SK-N-DZ (cell line): ENCODE measurements at places on chromosomes 7 and 10.

DNA sequence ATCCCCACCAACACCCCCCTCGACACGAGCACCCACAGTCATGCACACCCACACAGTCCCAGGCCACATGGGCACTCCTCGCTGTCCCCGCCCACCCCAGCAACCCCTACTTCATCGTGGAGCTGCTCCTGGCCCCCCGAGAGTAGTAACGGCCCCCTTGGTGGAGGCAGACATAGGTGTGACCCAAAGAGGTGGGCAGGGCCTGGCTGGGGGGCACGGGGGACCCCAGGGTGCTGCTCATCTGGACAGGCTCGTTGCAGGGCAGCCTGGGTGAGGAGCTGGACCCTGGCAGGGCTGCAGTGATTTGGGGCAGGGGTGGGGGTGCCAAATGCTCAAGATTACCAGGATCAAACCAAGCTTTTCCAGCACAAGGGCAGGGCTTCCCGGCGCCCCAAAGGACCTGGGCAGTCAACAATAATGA lies 42.4 kb upstream of the ZMIZ1 start:
- no peak for DNase-seq

DNA sequence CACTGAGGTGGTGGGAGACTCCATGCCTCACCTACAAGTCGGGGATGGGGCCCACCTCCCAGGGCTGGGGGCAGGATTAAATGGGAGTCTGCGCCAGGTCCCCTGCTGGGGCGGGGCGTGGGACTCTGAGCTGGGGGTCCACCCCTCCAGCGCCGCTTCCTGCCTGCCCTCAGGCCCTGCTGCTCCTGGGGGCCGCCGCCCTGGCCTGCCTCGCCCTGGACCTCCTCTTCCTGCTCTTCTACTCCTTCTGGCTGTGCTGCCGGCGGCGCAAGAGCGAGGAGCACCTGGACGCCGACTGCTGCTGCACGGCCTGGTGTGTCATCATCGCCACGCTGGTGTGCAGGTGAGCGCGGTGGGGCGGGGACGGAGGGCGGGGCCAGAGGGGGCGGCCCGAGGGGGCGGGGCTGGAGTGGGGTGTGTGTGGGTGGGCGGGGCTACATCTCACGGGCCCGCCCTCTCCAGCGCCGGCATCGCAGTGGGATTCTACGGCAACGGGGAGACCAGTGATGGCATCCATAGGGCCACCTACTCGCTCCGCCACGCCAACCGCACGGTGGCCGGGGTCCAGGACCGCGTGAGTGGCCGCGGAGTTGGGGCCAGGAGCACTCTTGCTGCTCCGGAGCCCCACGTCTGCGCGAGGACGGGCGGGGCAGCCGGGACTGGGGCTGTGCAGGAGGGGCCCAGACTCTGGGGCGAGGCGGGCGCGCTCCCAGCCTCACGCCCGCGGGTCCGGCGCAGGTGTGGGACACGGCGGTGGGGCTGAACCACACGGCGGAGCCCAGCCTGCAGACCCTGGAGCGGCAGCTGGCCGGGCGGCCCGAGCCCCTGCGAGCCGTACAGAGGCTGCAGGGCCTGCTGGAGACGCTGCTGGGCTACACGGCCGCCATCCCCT lies 15.1 kb downstream of the TTYH3 start:
- DNase-seq: no peak

DNA sequence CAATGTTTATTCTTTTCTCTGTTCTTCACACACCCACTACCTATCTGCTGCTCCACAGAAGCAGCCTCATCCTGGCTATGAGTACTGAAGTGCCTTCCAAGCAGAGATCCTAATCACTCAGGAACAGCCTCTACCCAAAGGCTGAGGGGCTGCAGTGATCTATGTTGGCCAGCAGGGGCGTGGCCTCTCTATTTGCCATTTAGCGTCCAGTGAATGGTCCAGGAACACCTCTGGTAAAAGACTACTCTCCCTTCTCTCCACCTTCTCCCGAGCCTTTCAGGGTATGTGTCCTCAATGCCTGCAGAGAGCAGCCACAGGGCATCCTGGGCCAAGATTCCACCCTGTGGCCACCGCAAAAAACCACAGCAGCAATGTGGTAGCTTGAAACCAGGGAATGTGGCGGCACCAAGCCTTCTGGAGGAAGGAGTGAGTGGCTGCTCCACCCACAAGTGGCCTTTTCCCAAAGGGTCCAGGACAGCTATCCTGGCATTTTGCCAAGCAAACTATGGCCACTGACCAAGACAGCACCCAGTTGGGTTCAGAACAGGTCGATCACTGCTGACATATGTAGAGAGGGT lies 70.9 kb downstream of the SYPL1 start:
- peak; percentile 82 for DNase-seq

- DNase-seq: no peak
Observed at GRCh38 chr7:41224063-41224763, 478.7 kb downstream of the INHBA start.

DNA sequence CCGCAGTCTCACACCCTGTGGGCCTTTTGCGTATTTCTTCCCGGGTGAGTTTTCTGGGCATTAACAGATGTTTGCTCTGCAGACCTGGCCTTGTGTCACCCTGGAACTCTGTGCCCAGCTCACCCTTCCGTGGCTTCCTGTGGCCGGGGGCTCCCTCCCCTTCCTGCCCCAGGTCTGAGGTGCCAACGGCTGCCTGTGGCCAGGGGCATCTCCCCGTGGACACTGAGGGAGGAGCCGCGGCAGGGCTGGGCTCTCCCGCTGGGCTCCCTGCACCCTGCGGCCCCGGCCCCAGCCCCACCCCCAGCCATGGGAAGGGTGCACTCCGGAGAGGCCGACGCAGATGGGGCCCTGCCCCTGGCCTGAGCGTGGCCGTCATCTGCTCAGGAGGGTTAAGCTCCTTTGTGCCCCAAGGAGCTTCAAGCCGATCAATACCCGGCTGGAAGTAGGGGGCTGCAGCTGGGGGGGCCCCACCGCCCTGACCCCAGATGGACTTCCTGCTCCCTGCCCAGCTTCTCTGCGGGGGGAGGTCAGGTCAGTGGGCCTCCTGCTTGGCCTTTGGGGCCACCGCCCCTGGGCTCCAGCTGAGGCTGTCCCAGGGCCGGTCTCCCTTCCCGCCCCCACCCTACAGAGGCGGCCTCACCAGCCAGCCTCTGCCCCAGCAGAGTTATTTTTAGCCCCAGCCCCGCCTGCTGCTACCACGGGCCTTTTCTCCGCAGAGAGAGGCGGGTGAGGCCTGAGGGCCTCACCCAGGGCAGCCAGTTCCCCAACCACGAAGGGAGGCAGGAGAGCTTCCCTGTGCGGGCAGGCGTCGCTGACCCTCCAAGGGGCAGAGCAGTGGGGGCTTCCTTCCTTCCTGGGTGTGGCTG lies 24.2 kb downstream of the PWWP2B start:
- peak; percentile 48 for DNase-seq

DNA sequence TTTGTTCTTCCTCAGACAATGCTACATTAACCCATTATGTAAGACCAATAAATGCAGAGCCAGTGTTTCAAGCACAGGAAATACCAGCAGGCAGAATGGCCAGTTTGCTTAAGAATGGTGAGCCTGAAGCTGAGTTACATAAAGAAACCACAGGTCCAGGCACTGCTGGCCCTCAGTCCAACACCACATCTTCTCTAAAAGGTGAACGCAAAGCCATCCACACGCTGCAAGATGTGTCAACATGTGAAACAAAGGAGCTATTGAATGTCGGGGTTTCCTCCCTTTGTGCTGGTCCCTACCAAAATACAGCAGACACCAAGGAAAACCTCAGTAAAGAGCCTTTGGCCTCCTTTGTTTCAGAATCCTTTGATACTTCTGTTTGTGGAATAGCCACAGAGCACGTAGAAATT lies 63.8 kb downstream of the TASOR2 start:
- DNase-seq: no peak

DNA sequence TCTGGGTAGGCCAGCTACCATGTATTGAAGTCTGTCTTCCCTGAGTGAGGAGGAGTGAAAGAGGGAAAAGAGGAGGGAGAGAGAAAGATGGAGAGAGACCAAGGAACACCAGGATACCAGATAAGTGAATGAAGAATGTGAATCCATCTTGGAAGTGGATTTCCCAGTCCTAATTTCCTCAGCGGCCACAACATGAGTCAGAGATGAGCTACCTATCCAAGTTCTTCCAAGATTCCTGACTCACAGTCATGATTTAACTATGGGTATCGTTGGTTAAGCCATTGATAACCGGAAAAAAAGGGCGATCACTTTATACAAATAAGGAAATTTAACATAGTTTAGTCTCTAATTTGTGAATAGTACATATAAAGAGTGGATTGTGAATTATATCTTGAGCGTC lies 561.8 kb downstream of the ATRNL1 start:
- no peak for DNase-seq

GRCh38 chr7:148553979-148554378 lies 36.6 kb upstream of the C7orf33 start:
- no peak for DNase-seq

DNA sequence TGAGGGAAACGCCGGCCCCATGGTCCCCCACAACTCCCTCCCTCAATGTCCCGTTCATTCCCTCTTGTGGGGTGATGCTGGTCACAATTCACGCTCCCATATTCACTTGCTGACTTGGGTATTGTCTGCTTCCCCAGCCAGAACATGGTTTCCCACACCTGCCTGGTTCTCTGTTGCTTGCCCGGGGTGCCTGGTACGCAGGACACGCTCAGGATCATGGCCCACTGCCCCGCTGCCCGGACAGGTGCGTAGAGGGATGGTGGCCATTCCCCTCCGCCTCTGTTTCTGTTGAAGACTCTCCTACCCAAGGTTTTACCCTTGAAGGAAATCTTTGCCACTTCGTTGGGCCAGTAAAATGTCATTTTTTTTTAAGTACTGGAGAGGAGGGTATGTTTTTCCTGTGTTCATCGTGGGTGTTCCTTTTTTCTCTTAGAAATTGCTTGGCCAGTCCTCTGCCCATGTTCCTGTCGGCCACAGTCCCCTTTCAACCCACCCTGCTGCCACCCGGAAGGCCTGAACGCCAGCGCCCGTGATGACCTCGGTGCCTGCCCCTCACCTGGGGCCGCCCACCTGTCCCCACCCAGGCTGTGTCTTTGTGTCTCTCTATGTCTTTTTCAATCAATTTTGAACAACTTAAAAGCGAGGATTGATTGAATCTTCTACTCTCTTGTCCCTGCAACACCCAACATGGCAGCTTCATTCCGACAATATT lies 38.2 kb downstream of the FOXL3 start:
- DNase-seq: no peak

DNA sequence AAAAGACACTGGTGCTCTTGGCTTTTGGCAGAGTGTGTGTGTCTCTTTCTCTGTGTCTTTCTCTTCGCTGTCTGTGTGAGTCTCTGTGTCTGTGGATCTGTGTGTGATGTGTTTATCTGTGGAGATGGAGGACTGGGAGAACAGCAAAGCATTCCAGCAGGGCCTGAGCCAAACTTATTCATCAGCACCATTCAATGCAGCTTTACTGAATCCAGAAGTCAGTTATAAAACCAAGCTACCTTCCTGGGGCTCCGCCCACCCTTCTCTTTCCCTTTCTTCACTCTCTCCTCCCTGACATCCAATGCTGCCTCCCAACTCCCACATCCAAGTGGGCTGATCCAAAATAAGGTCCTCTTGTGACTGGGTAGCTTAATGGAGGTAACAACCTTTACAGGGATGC lies 3.9 kb downstream of the SGMS1 start:
- DNase-seq: no peak

DNA sequence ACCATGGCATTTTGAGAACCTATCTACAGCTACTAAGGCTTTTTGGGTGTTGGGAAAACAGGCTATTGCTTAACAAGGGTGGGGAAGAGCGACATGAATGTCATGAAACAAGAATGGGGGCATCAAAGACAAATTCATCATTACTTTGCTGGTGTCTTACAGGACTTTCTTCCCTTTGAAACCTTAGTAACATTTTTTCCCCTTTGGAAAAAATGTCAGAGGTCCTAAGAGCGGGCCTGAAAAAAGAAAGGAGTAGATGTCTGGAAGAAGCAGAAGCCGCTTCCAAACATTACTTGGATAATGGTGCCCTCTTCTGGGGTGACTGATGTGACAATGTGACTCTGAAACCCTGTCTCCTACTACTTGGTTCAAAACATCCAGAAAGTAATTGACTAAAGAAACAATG lies 3.8 kb upstream of the DDX50 start:
- peak; percentile 77 for DNase-seq

GRCh38 chr10:11089272-11089671 lies 71.6 kb downstream of the CELF2 start:
- DNase-seq: no peak

- no peak for DNase-seq
Observed at GRCh38 chr10:13587391-13587790, 626 bp downstream of the PRPF18 start.

GRCh38 chr7:139543801-139544603 lies 20.5 kb downstream of the CLEC2L start:
- DNase-seq: peak; percentile 60

- DNase-seq: no peak
Observed at GRCh38 chr7:112105584-112106530, 100.3 kb downstream of the DOCK4 start.

- DNase-seq: peak; percentile 77
Observed at GRCh38 chr10:102072673-102073527, 7.8 kb downstream of the HPS6 start.

- no peak for DNase-seq
Observed at GRCh38 chr7:22109761-22110160, 164.1 kb upstream of the CDCA7L start.

GRCh38 chr7:157359581-157359980 lies 22.8 kb downstream of the DNAJB6 start:
- DNase-seq: no peak

DNA sequence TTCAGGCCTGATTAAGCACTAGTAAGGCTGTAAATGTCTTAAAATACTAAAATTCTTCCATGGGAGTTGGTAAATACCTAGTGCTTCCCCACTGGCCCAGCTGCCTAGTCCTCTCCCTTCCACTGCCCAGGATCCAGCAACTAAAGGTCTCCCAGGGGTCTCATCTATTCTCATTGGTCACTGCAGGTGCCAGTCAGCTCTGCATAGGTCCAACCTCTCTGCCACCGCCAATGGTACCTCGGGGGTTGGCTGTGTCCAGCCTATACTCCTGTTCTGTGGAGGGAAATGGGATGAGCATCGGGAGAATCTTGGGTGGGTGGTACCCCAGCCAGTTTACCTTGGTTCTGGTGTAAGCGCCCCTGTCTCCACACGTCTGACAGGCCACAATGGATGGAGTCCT lies 6.1 kb upstream of the CREB5 start:
- peak; percentile 55 for DNase-seq

- no peak for DNase-seq
Observed at GRCh38 chr7:97576043-97576442, 155.8 kb upstream of the TAC1 start.

DNA sequence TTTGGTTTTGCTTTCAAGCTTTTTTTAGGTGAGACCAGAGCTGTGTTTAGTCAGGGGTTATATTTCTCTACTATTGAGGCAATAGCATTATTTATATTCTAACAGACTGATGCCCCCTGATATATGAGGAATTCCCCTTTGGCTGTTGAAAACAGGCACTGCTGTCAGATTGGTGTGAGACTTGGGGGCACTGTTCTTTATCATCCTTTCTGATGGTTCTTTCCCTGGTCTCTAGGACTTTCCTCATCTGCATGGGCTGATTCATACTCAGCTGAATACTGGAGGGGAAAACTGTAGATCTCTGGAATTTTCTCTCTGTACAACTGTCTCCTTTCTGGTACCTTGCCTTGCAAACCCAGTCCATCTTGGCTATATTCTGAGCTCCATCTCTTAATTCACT lies 10.0 kb upstream of the ICA1 start:
- DNase-seq: no peak

GRCh38 chr10:78035025-78035424 lies 1.4 kb downstream of the RPS24 start:
- no peak for DNase-seq

GRCh38 chr7:47228386-47229014 lies 353.4 kb downstream of the TNS3 start:
- DNase-seq: no peak

GRCh38 chr7:139332697-139333359 lies 8.3 kb upstream of the FMC1 start:
- DNase-seq: no peak

- DNase-seq: peak; percentile 62
Observed at GRCh38 chr10:47034441-47035051, 123.3 kb downstream of the PTPN20 start.
